ENCODE measurements at places on chromosomes 3 and 15.
A peak's percentile ranks its signal among the peaks of the same experiment; 100 is the strongest.

- no peak for DNase-seq
Measured at GRCh38 chr3:71055257-71056001, 528.1 kb downstream of the FOXP1 start.

DNA sequence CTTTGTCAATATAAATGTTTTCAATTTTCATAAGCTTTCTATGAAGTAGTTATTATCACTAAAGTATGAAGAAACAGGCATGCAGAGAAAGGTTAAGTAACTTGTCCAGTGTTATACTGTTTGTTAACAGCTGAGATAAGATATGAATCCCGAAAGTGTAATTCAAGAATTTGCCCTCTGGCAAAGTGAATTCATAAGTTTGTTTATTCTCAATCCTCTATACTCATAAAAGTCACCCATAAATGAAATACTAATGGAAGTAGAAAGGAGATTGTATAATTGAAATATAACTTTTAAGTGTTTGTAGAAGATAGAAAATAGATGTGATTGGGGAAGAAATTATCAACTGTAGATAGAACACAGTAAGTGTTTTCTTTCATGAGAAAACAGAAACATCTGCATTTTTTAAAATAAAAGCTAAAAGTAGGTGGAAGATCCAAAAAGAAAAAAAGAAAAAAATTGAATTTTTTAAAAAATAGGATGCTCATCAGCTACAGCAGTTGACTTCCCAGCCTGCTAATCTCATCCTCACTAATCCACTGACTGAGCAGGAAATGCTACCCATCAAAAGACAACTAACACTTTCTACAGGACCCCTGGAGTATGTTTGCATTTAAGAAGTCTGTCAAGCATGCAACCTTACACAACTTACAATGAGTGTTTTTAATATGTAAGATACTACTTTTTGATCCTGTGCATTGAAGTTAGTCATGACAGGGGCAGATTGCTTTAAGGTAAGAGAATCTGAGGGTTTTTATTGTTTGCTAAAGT, 878.1 kb downstream of the SI start:
- no peak for DNase-seq

- no peak for DNase-seq
Measured at GRCh38 chr3:51948016-51948580, 5.9 kb downstream of the PARP3 start.

DNA sequence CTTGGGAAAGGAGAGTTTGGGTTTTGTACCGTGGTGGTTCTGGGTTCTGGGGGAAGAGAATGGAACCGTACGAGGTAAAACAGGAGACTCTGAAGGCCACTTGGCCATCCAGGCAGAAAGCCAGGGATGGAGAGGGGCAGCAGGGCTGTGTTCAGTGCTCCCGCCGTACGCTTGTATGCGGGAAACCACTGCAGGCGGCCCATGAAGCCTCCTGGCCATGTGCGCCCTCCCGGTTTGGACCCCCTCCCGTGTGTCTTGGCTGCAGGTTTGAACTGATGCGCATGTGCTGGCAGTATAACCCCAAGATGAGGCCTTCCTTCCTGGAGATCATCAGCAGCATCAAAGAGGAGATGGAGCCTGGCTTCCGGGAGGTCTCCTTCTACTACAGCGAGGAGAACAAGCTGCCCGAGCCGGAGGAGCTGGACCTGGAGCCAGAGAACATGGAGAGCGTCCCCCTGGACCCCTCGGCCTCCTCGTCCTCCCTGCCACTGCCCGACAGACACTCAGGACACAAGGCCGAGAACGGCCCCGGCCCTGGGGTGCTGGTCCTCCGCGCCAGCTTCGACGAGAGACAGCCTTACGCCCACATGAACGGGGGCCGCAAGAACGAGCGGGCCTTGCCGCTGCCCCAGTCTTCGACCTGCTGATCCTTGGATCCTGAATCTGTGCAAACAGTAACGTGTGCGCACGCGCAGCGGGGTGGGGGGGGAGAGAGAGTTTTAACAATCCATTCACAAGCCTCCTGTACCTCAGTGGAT, 50.6 kb downstream of the PGPEP1L start:
- no peak for DNase-seq

GRCh38 chr3:58688574-58688973, 22.0 kb upstream of the FAM3D start:
- no peak for DNase-seq

DNA sequence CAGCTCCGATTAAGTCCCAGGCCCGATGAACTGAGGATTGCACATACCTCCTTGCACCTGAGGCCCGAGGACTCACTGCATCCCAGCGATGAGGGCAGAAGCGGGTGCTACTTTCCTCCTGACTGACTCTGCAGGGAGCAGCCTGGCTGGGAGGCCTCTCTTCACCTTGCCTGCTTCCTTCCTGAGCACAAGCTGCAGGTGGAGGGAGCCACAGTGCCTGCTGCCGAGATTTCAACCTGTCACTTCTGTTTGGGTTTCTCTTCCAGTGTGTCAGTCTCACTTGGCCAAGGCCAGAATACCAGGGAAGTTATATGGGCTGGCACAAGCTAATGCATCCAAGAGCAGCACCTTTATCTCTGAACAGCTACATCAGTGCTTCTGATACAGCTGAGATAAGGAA, 185.4 kb downstream of the NTRK3 start:
- no peak for DNase-seq

- DNase-seq = no peak
Measured at GRCh38 chr3:171984883-171985282, 54.5 kb upstream of the FNDC3B start.

GRCh38 chr15:78052545-78052944, 25.0 kb downstream of the TBC1D2B start:
- DNase-seq = no peak

GRCh38 chr15:47781527-47781926, 64.2 kb downstream of the SEMA6D start:
- DNase-seq = no peak

GRCh38 chr15:65862682-65863081, 6.6 kb upstream of the RAB11A start:
- peak; percentile 82 for DNase-seq

GRCh38 chr3:9947025-9947995, 4.9 kb downstream of the PRRT3 start:
- DNase-seq = no peak

- no peak for DNase-seq
Measured at GRCh38 chr15:88470625-88471372, 3.3 kb downstream of the MRPS11 start.

DNA sequence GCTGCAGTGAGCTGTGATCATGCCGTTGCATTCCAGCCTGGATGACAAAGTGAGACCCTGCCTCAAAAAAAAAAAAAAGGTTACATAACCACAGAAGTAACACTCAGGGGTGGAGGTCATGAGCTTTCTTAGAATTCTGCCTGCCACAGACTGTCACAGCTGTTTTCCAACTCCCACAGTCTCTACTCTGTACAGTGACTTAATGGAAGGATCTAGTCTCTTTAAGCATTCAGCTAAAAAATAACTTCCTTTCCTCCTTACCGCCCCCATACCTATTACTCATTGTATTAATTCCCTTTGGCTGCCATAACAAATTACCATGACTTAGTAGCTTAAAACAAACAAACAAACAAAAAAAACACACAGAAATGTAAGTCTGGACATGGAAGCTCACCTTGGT, 99.6 kb upstream of the UBE2E1 start:
- no peak for DNase-seq

DNA sequence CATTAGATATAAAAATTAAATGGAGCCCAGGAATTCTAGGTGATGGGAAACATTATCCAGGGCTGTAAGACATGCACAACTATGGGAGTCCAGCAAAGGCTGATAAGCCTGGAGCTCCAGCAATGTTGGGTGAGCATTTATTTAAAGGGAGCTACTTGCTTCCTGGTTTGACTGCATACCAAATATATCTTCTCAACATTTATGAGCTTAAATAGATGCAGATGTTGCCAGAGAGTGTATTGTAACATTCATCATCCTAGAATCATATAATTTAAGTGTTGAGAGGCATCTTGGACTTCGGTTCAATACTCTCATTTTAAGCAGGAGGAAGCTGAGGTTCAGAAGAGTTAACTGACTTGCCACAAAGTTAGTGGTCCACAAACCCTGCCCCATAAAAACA, 12.2 kb upstream of the POLR2M start:
- no peak for DNase-seq

- DNase-seq = no peak
Measured at GRCh38 chr3:124263168-124263567, 271.2 kb upstream of the ROPN1 start.

DNA sequence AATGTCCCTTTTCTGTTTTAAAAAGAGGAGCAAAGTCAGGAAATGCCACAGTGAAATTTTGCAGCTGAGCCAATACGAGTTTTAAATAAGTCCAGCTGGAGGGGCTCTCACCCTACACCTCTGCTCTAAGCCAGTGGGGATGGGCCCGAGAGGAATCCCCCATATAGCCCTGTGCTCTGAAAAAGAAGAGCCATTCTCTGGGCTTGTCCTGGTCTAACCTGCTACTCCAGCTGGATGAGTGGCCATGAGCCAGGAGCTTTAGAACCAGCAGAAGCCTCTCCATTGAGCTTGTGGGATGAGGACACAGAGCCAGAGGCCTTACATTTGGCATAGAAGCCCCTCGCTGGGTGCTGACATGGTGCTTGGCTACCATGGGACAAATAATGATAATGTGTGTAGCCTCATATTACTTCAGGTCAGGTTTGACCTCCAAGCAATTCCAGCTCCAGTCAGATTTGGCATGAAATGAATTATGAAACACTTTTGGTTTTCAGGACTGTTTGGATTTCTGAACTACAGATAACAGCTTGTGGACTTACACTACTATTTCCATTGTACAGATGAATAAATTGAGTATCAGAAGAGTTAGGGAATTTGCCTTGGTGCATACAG, 172.4 kb downstream of the CHST2 start:
- DNase-seq = no peak

- DNase-seq = no peak
Measured at GRCh38 chr3:110181226-110181625, 843.9 kb upstream of the DPPA4 start.

DNA sequence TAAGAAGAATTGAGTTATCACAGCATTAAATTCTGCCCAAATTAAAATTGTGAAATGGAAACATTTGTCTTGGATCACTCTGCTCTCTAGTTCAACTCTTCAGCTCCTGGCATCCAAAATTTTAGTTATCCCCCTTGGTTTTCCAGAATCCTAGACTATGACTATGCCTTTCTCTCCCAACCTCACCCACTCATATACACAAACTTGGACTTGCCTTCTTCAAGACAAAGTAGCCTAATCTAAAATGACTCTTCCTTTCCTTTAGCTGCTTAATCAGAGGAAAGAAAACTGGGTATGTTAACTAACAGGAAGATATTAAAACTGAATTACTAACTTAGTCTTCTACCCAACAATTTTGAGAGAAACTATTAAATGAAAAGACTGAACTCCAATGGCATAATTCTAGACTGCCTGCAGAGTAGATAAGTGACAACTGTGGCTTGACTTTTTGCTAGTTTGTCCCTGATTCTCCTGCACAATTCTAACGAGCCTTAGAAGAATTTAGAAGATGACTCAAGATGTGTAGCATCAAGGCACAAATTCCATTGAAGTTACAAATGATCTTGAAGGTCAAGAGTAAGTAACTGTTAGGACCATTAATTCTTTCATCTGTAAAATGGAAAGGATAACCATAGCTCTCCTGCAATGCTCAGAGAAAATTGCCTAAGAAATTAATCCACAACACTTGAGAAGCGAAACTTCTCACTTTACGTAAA, 5.2 kb upstream of the GOLIM4 start:
- DNase-seq = no peak

- DNase-seq = no peak
Measured at GRCh38 chr15:38201714-38202113, 50.9 kb upstream of the SPRED1 start.

- no peak for DNase-seq
Measured at GRCh38 chr15:40815042-40815698, 7.9 kb upstream of the DNAJC17 start.

- peak; percentile 57 for DNase-seq
Measured at GRCh38 chr3:52317208-52318000, 1.3 kb downstream of the DNAH1 start.

DNA sequence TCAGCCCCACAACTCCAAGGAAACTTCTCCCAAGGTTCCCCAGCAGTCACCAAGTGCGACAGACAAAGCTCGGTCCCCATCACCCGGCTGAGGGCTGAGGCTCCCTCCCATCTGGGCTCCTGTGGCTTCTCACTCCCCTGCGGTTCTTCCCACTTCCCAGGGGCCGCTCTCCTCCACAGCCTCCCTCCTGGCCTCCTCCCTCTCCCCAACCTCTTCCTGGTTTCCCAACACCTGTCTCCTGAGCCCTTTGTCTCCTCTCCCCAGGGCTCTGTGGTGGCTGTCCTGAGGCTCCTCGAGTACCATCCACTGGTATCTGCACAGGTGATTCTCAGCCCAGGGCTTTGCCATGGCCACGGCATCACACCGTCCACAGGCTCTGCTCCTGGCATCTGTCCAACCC, 113.2 kb upstream of the NSMCE3 start:
- no peak for DNase-seq

DNA sequence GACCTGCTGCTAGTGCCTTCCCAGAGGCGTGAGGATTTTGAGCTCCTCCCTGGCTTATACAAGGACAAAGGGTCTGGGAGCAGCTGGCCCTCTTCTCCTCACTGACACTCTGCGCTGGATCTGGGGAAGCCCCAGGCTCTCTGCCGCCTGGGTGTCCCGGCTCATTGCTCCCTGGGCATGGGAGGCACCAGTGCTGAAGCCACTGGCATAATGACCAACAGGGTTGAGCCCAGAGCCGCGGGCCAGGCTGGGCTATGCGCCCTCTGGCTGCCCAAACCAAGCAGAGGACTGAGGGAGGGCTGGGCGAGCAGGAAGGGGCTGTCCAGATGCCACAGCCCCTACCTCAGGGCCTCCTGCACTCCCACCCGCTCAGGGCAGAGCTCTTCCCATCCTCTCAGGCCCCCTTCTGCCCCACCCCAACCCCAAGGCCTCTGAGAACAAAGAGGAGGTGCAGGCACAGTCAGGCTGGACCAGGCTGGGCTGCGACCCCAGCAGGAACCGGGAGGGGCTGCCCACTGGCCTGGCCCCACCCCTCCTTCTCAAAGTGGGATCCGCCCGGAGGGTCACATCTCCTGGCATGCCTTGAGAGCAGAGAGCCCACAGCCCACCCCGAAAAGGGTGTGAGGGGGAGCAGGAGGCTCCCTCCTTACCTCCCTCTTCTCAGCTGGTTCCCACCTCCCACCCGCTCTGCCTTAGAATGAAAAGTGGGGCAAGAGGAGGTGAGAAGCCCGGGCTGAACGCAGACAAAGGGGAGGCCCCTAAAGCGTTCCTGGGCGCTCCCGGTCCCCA, 1.6 kb downstream of the LINGO1 start:
- DNase-seq = no peak

DNA sequence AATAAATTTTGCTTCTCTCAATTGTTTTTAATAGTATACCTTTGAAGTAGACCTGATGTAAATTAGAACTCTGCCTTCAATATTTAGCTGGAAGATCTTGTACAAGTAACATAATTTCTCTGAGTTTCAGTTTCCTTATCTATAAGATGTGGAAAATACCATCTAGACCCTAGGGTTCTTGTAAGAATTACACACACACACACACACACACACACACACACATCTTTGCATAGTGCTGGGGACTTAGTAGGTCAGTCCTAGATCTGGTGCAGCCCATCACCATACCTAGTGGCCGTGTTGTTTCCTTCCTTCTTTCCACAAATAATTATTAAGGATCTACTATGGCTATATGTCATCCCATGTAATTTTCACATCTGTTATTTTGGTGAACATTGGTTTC, 11.0 kb downstream of the TRAT1 start:
- DNase-seq = no peak

GRCh38 chr3:71303627-71304200, 279.8 kb downstream of the FOXP1 start:
- no peak for DNase-seq

All from NT2/D1 (cell line).